Peyer's patch (tissue), 4 donors: ENCODE measurements at places on chromosomes 16 and 17. TPM values are rescaled to one million over a fixed set of nuclear protein-coding genes. Genes with fewer than 3 reads are reported as not detected.

PIK3R5 gene
- 6.3 TPM for total RNA-seq

HEATR9 gene
- not detected for total RNA-seq

TBL3 gene
- total RNA-seq: 19.8 TPM

CTF1 gene
- not detected for total RNA-seq

COG4 gene
- 76.0 TPM for total RNA-seq

TMEM114 gene
- total RNA-seq: not detected

MYH8 gene
- total RNA-seq: not detected

NFATC2IP gene
- 86.5 TPM for total RNA-seq

SOCS7 gene
- 14.9 TPM for total RNA-seq

ZFHX3 gene
- total RNA-seq: 39.6 TPM

ITGA2B gene
- total RNA-seq: not detected

UMOD gene
- total RNA-seq: not detected

KRT20 gene
- total RNA-seq: 111 TPM

KREMEN2 gene
- 1.6 TPM for total RNA-seq

DNA sequence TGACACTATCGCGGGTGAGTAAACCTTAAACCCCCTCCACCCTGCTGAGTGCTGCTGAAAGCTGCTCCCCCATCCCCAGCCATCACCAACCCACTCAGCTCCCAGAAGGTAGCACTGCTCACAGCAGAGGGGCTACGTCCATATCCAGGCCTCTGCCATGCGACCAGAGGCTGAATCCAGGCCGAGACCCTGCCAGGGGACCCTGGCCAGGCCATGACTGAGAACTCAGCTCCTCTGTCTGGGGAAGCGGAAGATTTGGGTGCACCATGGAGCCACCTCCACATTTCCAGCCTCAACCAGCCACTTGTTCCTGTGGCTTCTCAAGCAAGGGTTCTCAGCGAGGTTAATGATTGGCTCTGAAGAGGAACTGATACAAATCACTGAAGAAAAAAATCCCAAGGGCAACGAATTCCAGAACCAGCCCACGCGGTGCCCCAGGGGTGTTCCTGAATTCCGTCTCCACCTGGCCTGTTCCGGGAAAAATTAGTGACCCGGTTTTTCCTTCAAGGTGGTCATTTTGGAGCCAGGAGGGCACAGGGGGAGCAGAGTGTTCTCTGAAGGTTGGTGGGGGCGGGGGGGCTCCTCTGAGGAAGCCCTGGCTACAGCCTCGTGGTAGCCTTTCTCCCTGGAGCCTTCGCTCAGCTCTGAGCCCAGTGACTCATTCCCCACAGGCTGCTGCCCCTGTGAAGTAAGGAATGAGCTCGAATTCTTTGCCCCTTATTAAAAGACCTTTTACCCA is 9.3 kb upstream of the SLC16A5 start:
- DNase-seq: no peak

- DNase-seq: peak; percentile 83
Observed at GRCh38 chr17:67245694-67246402, 852 bp upstream of the HELZ start.

GRCh38 chr17:17141279-17141678 is 64.9 kb downstream of the PLD6 start:
- DNase-seq: no peak

DNA sequence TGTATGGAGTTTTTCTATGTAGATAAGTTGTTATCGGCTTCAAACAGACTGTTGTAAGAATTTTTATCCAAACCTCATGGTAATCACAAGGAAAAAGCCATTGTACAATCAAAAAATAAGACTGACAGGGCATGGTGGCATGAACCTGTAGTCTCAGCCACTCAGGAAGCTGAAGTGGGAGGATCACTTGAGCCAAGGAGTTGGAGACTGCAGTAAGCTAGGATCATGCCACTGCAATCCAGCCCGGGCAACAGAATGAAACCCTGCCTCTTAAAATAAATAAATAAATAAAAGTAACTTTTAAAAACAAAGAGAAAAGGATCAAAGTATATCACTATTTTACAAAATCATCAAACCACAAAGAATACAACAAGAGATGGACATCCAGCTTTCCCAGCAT is 14.4 kb downstream of the OR1A1 start:
- no peak for DNase-seq

GRCh38 chr17:14310605-14311004 is 9.7 kb downstream of the HS3ST3B1 start:
- no peak for DNase-seq

- DNase-seq: peak; percentile 38
Observed at GRCh38 chr17:44557651-44558285, 484 bp downstream of the FZD2 start.

DNA sequence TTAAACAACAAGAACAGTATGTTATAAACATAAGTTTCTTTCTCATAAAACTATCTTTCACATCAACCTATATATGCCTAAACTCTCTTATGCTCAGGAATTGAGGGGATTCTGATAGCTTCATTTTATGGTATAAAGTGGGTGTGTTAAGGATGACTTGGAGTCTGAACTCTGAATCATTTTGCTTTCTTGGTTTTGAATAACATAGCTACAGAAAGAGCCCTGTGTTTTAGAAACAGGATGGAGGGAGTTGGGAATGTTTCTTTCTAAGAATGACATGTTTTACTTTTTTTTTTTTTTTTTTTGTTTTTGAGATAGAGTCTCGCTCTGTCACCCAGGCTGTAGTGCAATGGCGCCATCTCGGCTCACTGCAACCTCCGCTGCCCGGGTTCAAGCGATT is 50.1 kb downstream of the RHOT1 start:
- no peak for DNase-seq

DNA sequence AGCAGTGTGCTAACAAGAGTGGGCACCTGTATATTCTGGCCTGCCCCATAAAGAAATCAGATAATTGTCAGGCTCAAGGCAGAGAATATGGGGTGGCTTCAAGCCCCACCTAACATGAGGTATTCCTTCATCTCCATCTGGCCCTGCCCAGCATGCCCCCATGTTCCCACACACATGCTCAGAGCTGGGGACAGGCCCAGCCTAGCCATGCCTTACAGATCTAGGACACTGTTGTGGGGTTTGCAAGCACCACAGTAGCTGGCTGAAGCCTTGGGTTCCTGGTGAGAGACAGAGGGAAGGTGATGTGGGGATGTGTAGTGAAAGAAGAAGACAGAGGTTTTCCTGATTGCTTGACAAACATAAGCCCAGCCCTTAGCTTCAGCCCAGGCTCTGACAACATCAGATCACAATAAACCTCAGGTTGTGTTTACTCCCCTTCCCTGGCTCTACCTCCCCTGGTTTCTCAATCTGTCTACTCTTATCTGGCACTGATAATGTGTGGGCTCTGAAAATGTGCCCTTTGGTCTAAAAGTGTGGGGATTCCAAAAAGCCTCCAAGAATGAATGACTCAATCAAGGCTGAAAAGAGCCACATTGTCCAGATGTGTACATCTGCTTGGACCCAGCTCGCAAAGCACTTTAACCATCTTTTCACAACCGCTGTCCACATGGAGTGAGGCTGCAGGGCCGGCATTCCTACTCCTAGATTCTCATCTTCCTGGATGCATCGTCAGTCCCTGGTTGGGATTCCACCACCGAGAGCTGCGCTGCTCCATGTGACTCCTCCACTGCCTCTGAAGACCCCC is 34.4 kb downstream of the CDRT4 start:
- DNase-seq: no peak

GRCh38 chr16:11619327-11619851 is 32.7 kb upstream of the LITAF start:
- peak; percentile 60 for DNase-seq

- no peak for DNase-seq
Observed at GRCh38 chr16:75258807-75259141, 7.3 kb upstream of the BCAR1 start.

DNA sequence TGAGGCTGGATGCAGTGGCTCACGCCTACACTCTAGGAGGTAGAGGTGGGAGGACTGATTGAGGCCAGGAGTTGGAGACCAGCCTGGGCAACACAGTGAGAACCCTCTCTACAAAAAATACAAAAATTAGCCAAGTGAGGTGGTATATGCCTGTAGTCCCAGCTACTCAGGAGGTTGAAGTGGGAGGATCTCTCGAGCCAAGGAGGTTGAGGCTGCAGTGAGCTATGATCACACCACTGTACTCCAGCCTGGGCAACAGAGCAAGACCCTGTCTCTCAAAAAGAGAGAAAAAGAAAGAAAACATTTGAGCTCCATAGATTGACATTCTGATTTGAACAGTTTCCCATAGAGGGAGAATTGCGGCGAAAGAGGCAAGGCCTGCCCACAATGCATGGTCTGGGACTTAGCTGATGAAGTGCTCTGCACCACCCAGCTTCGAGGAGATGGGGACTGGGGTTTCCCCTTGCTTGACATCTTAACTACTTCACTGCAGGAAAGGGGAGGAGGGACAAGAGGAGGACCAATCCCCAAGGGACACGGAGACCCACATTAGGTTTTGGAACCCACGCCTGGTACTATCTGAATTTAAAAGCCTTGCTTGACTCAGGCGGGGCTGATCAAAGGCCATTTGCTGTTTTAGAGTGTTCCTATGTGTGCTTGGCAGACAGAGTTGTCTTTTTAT is 21.7 kb downstream of the MSI2 start:
- DNase-seq: no peak

GRCh38 chr16:88453611-88454522 is 787 bp downstream of the ZFPM1 start:
- DNase-seq: peak; percentile 63

DNA sequence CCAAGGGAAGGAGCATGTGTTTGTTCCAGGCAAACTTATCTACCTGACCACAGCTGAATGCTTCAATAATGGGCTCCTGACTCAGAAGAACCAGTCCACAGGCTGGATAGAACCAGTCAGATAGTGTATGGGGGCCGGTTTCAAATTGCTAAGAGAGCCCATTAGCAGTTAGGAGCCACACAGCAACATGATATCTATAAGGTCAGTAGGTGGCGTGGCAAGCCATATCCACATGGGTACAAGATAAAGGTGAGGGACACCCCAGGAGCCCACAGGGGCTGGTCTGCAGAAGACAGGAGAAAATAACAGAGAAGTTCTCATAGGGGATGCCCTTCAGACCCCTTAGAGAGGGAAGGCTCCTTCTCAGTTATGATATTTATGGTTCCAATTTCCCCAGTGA is 31.6 kb upstream of the CDRT15 start:
- no peak for DNase-seq

- no peak for DNase-seq
Observed at GRCh38 chr17:39641883-39642282, 4.9 kb downstream of the STARD3 start.

- DNase-seq: no peak
Observed at GRCh38 chr17:60345233-60345632, 46.7 kb downstream of the USP32 start.

DNA sequence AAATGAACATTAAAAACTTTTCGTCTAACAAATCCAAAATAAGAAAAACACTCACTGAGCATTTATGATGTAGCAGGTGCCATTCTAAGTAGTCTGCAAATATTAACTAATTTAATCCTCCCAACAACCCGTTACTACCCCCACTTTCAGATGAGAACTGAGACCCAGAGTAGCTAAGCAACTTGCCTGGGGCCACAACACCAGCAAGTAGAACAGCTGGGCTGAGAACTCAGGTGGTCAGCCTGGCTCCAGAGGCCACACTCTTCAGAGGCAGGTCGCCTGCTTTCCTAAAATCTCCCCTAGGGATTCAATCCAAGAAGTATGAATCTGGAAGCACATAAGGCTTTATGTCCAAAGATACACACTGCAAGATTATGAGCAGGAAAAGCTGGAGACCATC is 6.2 kb downstream of the MBTPS1 start:
- DNase-seq: no peak

GRCh38 chr17:12365805-12366204 is 299.9 kb upstream of the MYOCD start:
- no peak for DNase-seq

GRCh38 chr17:50055055-50055425 is 870 bp upstream of the ITGA3 start:
- peak; percentile 84 for DNase-seq

GRCh38 chr17:8954339-8954738 is 11.2 kb downstream of the PIK3R5 start:
- DNase-seq: peak; percentile 88

- no peak for DNase-seq
Observed at GRCh38 chr17:21170809-21171208, 43.2 kb downstream of the TMEM11 start.

DNA sequence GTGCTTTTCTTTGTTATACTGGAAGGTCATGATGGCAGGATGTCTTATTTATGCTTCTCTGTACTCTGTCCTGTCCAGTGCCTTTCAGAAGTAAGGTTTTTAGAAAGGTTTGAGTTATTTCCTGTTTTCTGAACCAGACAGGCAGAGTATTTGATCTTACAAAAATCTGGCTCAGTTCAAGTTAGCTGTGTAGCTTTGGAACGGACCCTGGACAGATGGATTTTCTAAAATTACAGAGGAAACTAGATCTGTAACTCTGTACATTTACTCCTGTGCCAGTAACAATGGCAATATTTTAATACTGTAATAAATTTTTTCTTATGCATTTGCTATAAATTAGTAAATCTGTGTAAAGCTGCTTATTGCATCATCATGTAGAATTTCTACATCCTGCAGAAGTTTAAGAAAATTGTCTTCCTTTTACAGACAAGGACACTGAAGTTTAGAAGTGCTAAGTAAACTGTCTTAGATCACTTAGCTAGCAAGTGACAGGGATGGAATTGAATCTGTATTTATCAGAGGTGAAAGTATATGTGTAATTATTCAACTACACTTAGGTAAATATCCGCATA is 347.6 kb downstream of the WWOX start:
- no peak for DNase-seq

GRCh38 chr17:66518108-66518507 is 215.7 kb downstream of the PRKCA start:
- no peak for DNase-seq

DNA sequence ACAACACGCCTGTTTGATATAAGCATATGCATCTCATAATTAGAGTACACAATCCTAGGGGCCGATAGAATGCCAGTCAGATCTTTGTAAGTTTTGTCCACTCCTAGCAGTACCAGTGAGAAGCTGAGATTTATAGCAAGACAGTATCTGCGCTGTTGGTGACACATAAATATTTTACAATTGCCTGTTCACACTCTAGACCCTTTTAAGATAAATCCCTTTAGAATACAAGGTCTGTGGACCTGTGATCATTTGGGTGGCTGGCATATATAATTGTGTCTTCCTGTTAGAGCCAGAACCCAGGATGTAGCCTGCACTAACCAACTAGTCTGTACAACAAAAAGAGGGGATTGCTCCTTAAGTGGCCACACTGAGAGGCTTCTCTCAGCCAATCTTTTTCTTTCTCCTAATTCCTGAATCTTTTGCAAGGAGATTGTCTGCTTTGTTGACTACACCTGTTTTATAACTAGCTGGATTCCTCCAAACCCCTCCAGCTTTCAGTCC is 74.7 kb downstream of the WIPI1 start:
- no peak for DNase-seq

DNA sequence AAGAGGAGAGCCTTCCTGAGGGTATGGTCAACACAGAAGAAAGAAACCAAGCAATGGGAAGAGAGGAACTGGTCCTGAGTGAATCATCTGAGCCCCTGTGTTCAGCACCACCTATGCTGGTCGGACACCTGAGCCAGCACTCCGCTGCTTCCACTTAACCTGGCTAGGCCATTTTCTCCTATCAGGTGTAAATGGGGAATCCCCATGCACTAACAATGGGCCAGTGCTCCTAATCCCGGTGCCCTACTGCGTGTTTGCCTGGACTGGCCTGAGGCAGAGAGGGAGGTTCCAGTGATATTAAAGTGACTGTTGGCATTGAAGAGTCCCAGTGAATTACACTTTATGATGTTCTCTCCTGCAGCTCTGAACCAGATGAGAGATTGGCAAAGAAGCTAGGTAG is 34.4 kb upstream of the XYLT2 start:
- no peak for DNase-seq

- no peak for DNase-seq
Observed at GRCh38 chr16:4411684-4412083, 4.7 kb downstream of the CORO7 start.

- DNase-seq: no peak
Observed at GRCh38 chr16:48197294-48197693, 41.5 kb upstream of the ABCC12 start.
